Colonic mucosa (tissue), 4 donors: ENCODE measurements at places on chromosomes 2 and 18. TPM values are rescaled to one million over a fixed set of nuclear protein-coding genes. Genes with fewer than 3 reads are reported as not detected.

- peak; percentile 59 for DNase-seq
Measured at GRCh38 chr2:152594022-152594766, 123.1 kb downstream of the PRPF40A start.

DNA sequence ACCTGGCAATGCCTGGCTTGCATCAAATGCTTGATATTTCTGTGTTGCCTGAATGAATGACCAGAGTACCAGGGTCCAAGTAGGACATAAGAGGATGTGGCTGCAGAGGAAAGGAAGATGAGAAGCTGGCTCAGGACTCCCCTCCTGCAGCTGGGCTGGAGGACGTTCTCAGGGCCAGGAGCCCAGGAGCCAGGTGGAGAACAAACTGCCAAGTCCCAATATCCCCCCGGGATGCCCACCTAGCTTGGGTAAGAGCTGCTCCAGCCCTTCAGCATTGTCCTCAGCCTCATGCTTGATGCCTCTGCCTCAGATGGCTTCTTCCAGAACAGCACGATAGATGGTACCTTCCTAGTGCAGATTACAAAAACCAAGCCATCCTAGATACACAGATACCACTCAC, 8.6 kb upstream of the ATP6V1B1 start:
- DNase-seq: no peak

- DNase-seq: no peak
Measured at GRCh38 chr2:126639276-126639675, 16.7 kb upstream of the GYPC start.

GRCh38 chr2:126753501-126754212, 97.7 kb downstream of the GYPC start:
- no peak for DNase-seq

DNA sequence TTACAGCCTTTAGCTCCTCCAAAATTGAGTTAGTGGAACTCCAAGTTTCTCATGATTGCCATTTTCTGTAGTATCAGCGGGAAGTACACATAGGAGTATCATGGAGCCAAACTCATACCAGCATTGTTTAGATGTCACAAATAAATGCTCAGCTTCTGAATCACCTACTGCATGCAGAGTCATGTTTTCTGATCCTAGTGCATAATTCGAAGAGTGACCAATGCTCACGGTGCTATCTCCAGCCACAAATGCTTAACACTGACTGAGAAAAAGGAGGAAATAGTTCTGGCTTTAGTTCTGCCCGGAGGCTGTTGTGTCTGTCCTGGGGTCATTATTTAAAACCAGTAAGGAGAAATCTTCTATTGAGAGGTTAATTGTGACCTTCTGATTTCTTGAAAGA, 45.4 kb upstream of the LRATD1 start:
- DNase-seq: no peak

DNA sequence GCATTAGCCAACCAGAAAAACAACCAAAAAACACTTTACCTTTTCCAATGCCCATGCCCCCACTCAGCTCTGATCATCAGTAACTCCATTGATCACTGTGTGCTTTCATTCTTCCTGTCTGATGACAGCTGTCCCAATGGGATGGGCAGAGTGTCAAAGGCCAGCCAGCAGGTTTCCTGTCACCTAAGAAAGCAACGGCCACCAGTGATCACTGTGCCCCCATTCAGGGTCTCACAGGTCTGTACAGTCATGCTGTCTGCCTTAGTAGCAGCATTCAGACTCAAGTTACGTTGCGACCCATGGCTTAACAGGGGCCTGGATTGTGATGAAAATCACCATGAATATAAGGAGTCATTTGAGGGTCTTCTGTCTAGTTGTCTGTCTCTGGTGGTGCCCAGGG, 184.5 kb downstream of the MGAT5 start:
- no peak for DNase-seq

DNA sequence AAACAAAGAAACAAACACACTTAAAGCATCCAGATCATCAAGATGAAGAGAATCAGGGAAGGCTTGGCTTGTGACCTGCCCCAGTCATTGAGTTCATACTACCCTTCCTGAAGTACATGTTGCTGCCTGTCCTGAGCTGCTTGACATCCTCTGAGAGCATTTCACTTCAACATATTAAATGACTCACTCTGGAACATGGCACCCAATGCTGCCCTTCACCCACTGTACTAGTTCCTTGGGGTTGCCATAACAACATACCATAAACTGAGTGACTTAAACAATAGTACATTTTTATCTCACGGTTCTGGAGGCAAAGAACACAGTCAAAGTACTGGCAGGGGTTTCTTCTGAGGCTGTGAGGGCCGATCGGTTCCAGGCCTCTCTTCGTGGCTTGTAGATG, 371.3 kb downstream of the RNF144A start:
- no peak for DNase-seq

DNA sequence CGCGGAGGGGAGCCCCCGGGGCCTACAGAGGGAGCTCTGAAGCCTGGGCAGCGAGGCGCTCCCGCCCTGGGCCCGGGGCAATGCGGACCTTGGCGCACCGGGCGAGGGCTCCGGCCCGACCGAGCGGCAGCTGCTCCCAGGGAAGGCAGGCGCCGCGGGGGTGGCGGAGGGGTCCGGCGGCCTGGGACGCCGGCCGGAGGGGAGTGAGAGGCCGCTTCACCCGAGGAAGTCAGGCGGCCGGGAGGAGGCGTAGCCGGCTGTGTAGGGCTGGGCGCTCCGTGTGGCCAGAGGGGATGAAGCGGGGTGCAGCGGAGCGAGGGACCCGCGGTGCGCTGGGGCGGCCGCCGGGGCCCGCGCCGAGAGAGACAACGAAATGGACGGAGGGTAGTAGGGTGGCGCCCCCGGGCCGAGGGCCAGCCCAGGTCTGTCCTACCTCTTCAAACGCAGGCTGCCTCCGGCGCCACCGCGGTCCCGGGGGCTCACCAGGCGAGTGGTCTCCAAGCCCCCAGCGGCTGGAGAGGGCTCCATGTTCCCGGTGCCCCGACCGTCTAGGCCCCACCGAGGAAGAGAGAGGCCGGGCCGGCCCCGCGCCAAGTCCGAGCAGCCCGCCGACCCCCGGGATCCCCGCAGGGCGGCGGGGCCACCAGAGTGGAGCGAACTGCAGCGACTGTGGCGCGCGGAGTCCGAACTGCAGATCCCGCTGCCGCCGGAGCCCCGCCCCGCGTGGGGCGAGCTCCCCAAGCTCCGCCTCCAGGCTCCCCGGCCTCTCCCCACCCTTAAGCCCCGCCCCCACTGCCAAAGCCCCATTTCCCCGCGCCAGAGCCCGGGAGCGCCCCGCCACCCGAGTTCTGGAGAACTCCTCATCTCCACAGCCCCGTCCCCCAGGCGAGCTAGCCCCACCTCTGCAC, at the start of gene SLC30A3:
Gene SLC30A3 (minus strand): TSS at position 669 of the 908 bp plus-strand sequence. CDS start 141 bp downstream, at position 528.
- peak; percentile 63 for DNase-seq

DNA sequence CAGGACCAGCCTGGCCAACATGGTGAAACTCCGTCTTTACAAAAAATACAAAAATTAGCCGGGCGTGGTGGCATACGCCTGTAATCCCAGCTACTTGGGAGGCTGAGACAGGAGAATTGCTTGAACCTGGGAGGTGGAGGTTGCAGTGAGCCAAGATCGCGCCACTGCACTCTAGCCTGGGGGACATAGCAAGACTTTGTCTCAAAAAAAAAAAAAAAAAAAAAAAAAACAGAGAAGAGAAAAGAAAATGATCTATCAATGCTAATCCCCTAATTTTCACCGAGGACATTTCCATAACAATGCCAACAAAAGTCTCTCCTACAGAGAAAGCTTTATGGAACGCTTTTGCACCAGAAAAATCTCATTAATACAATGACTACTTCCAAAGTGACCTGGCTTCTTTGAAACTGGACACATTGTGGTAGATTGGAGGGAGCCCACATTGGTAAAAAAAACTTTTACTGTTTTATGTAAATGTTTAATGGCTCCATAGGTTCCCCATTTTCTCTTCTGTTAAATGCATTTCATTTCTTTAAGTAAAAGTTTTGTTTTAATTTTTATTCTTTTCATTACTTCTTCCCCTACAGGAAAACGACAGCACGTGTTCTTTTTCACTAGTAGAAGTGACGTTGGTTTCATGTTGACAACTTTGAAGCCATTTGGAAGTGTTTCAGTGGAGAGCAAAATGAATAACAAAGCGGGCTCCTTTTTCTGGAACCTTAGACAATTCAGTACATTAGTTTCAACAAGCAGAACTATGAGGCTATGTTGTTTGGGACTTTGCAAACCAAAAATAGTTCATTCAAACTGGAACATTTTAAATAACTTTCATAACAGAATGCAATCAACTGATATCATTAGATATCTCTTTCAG, 888 bp downstream of the FASTKD2 start:
- no peak for DNase-seq

DNA sequence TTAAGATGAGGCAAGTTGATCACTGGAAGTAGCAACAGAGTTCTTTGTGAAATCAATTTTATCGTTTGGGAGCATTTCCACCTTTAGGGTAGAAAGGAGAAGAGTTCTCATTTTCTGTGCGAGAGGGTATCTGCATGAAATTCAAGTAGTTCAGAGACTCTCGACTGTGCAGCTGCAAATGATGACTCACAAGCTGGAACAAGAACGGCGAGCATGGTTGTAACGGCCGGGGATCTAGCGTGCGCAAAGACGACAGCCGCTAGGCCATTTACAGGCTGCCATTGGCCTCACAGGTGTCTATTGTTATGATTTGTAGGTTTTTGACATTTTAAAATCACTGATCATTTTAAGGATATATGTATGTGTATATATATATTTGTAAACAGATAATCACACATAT, 5.2 kb downstream of the KLHL29 start:
- no peak for DNase-seq

GRCh38 chr2:26588576-26588975, 52.6 kb downstream of the CIB4 start:
- DNase-seq: no peak

- no peak for DNase-seq
Measured at GRCh38 chr2:216117561-216118340, 8.6 kb downstream of the XRCC5 start.

DNA sequence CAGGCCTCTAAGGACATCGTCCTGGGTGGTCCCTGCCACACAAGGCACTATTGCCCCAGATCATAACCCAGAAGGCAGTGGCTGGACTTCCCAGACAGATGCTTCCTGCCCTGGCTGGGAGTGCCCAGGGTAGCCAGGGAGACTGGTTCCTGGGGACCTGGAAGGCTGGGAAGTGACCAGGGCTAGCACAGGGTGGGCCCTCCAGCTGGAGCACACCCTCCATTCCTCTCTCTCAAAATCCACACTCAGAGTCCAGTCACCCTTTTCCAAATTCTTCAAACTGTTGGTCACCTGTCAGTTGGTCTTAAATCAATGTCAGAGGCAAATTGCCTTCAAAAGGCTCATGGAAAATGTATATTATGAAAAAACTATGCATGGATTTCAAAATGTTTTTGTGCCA, 11.6 kb upstream of the TUBB6 start:
- DNase-seq: no peak

- no peak for DNase-seq
Measured at GRCh38 chr2:84646514-84646913, 130.2 kb downstream of the DNAH6 start.

GRCh38 chr2:151326554-151326953, 30.8 kb upstream of the TNFAIP6 start:
- DNase-seq: no peak

Gene SCG2
- 4.1 TPM for total RNA-seq

Gene ANKRD53
- not detected for total RNA-seq

Gene IL36B
- not detected for total RNA-seq

Gene TMEM150A
- 5.2 TPM for total RNA-seq

Gene CNDP1
- 0.10 TPM for total RNA-seq

Gene MAL
- 0.54 TPM for total RNA-seq
